COLO829 (cell line): ENCODE measurements at places on chromosomes 13 and 19.

DNA sequence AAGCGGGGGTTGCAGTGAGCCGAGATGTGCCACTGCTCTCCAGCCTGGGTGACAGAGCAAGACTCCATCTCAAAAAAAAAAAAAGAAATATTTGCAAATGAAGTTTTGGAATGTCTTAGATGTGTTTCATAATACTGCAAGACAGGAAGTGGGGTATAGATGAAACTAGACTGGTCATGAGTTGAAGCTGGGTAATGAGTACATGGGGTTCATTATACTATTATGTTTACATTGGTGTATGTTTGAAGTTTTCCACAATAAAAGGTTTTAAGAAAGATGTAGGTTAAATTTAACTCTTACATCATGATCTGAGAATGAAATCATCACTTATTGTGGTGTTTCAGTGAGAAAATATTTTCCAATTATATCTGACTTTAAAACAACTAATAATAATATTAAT, 19.0 kb downstream of the FNDC3A start:
- DNase-seq, result no peak

GRCh38 chr19:34193439-34193838, 21.1 kb downstream of the LSM14A start:
- no peak for DNase-seq

- no peak for DNase-seq
Observed at GRCh38 chr19:23788411-23788810, 29.7 kb upstream of the ZNF681 start.

- no peak for DNase-seq
Observed at GRCh38 chr19:38370299-38370698, 4.1 kb upstream of the PSMD8 start.

DNA sequence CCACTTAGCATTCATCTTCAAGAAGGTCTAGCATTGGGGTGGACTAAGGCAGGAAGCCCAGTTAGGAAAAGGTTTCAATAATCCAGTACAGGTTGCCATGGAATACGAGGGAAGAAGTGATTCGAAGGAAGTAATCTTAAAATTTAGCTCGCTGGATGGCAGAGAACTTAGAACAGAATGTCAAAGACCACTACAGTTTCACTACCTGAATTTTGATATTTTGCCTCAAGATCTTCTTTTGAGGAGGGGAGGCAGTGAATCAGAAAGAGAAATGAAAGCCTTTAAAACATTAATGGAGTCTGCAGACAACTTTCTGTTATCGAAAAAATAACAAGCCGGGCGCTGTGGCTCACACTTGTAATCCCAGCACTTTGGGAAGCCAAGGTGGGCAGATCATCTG, 7.0 kb upstream of the RAB8A start:
- DNase-seq, result no peak

DNA sequence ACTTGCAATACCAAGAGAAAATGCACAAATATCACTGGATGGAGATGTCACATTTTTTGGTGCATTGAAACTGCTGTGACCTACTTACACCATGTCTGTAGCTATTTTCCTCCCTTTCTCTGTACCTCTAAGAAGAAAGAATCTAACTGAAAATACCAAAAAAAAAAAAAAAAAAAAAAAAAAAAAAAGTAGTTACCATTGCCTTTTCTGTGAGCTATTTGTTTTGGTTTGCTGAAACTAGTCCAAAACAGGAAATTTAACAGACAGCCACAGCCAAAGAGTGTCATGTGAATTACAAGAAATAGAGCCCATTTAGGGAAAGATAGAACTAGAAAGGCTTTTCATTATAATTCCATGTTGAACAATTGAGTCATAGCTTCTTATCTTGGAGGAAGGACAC, 37.3 kb downstream of the TNFSF13B start:
- DNase-seq, result peak; percentile 80

DNA sequence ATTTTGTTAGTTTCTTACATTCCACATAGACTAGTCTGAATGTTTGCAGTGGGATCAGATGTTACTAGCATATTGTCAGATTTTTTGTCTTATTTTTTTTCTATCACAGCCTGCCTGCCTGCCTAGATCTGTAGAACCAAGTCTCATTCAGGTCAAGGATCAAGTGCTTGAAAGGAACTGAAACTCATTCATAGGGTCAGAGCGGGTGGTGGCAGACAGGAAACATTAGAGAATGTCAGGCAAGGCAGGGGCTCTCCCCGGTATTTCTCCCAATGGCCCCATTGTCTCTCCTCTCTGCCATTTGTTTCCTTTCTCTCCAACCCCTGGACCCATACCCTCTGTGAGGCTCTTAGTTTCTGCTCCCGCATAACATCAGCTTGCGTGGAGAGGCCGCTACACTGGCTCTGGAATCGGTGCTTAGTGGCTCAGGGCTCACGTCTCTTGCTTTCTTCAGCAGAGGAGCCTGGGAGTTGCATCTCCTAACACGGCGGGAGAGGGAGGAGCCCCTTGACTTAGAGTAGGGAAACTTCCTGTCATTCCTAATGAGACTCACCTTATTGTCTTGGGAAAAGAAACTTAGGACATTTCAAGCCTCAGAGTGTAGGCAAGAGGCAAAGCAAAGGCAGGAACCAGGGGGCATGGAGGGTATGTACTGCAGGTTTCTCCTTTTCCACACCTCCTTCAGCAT, 35.6 kb upstream of the SPATA13 start:
- DNase-seq, result no peak

- DNase-seq, result no peak
Observed at GRCh38 chr19:8323781-8324185, 2.5 kb downstream of the RPS28 start.

GRCh38 chr19:918481-919198, 1.5 kb downstream of the KISS1R start:
- DNase-seq, result no peak

- DNase-seq, result no peak
Observed at GRCh38 chr19:39411081-39411831, 1.2 kb upstream of the PLEKHG2 start.

GRCh38 chr19:2816641-2817040, 3.0 kb upstream of the ZNF554 start:
- no peak for DNase-seq

GRCh38 chr19:46732966-46733689, 12.7 kb upstream of the FKRP start:
- DNase-seq, result no peak

DNA sequence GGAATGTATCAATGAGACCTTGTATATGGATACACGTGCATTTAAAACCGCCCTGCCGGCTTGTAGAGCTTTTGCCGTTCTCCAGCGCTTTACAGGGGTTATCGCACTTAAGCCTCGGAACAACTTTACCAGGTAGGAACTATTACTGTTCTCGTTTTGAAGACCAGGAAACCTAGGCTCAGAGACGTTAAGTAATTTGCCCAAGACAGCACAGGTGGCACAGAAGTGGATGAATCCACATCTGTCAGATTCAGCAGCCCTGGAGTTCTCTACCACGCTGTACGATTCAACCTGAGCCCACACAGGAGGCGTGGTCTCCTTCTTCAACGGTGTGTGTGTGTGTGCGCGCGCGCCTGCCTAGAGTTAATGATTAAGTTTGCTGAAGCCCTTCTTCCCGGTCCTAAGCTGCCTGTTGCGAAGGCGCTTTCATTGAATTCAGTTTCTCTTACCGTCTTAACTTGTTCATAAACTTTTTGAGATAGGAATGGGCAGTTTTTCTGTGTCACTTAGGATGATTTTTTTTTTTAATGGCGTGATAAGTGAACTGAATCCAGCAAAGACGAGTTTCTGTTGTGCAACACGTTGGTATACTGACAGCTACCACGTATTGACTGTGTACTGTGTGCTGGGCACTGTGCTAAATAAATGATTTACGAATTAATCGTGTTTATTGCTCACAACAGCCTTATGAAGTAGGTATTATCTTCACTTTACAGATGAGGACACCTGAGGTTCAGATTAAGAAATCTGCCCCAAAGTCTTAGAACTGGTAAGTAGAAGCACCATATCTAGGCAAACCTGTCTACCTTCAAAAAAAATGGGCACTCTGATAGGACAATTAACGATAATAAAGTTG, 67.4 kb downstream of the KCNRG start:
- peak; percentile 62 for DNase-seq

- DNase-seq, result peak; percentile 13
Observed at GRCh38 chr19:50258918-50259372, 55.5 kb downstream of the MYH14 start.

GRCh38 chr13:70612881-70613280, 504.6 kb upstream of the KLHL1 start:
- no peak for DNase-seq

- DNase-seq, result no peak
Observed at GRCh38 chr19:42397263-42398166, 7.4 kb upstream of the CNFN start.

DNA sequence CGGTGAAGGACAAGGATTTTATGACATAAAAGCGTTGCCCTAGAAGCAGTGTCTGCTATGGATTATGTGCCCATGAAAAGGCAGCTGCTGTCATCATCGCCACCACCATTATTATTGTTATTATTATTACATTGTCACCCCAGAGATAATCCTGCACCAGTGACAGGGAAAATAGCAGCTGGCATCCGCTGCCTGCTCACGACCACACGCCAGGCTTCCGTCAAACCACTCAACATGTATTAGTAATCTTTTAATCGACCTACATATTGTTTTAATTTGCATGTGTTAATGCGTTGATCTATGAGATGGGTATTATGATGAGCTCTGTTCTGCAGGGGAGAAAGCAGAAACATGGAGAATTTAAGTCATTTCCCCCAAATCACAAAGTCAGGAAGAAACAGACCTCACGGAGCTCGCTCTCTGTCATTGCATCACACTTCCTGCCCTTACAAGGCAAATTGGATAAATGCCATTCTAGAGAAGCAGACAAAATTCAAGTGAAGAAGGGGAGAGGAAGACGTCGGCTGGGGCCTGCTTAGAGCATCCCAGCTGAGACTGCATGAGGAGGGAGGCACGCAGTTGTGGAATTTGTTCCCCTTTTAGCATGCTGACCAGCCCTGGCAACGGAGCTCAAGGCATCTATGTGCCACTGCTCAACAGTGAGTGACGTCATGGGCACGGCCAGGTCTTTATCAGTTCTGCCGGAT, at the start of gene FFAR3:
Gene FFAR3 (plus strand): TSS at position 594 of the 707 bp plus-strand sequence. CDS start 431 bp downstream, outside the sequence.
- DNase-seq, result no peak

DNA sequence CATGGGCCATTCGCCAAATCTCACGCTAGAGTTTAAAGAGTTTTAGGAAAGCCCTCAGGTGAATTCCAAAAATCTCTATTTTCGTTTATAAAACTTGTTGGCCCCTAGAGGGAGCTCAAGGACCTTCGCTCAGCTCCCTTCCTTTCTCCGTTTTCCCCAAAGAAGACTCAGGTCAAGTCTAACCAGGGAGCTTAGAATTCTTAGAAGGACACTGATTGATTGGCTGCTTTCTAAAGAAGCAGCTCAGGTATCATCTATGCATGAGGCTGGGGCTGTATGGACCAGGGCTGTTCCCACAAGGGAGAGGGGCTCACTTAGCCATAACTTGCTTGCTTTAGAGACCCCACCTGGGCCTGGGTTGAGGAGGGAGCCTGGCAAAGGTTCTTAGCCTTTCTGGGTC, 20.5 kb downstream of the DZIP1 start:
- peak; percentile 35 for DNase-seq

GRCh38 chr19:17780781-17781180, 14.2 kb upstream of the B3GNT3 start:
- no peak for DNase-seq

- DNase-seq, result no peak
Observed at GRCh38 chr19:54100561-54100960, at the start of gene OSCAR. OSCAR (minus strand) TSS chr19:54100803; CDS start chr19:54100792, 11 bp downstream.

DNA sequence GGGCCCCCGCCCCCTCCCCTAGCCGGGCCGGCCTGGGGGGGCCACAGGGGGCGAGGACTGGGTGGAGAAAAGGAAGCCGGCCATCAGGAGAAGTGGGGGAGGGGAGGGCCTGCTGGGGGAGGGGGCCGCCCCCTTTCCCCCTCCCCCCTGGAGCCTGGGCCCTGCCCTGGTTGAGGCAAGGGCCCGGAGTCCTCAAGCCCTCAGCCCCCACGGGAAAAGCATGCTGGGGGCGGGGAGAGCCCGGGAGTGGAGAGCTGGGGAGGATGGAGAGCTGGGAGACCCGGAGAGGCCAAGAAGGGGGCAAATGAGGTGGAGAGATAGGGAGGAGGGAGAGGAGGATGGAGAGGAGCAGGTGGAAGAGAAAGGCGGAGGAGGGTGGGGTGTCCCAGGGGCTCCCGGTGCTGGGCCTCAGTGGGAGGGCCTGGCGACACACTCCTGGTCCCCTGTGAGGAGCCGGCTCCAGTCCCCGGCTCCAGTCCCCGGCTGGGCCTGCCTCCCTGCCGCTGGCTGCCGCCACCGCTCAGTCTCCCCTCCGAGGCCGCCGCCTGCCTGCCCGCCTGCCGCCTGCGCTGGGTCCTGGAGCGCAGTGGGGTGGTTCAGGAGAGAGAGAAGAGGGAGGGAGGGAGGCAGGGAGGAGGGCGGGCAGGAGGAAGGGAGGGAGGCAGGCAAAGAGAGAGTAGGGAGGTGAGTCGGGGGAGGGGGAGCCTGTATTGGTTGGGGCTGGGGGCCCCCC, at the start of gene GRIK5:
Gene GRIK5 (minus strand): TSS at position 588 of the 733 bp plus-strand sequence. CDS start 4,436 bp downstream, outside the sequence.
- DNase-seq, result no peak

DNA sequence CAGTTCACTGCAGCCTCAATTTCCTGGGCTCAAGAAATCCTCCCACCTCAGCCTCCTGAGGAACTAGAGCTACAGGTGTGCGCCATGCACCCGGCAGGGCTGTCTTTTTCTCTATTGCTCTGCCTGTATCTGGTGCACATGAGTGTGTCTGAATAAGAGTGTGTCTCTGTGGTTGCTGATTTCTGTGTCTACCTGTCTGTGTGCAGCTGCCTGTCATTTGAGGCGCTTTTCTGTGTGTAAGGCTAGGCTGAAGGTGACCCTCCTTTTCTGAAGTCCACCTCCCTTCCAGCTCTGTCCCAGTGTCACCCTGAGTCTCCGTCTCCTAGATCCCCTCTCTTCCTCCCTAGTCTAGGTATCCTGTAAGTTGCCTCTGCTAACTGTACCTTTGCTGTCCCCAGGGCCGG, 1.5 kb upstream of the PRR12 start:
- no peak for DNase-seq

GRCh38 chr19:15431396-15432017, 12.7 kb upstream of the AKAP8L start:
- DNase-seq, result no peak

DNA sequence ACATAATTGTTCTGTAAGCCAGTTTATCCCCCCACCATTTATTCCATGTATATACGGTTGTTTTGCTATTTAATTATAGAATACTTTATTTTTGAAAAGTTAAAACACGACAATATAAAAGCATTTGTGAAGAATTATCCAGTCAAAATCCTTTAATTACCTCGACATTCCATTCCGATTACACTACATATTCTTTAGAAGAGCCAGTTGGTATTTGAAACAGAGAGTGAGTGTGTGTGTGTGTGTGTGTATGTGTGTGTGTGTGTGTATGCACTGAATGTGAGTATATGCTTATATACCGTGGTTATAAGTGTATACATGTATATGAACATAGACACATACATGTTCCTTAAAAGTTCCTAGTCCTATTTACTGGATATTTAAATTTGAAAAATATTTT, 87.8 kb upstream of the KLF5 start:
- no peak for DNase-seq

DNA sequence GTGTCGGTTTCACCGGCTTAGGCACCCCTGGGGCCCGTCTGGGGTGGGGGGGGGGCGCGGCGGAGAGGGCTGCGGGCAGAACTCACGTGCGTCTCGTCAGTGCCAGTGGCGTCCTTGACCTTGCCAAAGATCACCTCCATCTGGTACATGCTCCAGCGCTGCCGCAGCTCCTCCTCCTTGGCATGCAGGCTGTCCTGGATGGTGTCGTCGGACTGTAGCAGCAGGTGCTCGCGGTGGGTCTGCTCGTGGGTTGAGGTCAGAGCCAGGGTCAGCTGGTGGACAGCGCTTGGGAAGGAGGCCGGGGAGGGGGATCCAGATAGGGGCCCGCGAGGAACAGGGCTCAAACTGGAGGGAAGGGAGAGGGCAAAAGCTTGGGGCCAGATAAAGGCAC, 4.7 kb upstream of the RGL3 start:
- no peak for DNase-seq
